Osteoblast (primary cell): ENCODE measurements at places on chromosomes 5 and 9. TPM values are rescaled to one million over a fixed set of nuclear protein-coding genes. Genes with fewer than 3 reads are reported as not detected.
A peak's percentile ranks its signal among the peaks of the same experiment; 100 is the strongest.

Gene PALM2AKAP2
- total RNA-seq, result 19.4 and 25.3 TPM in 2 replicates

Gene CYLC2
- total RNA-seq, result not detected in 2 replicates

Gene TAF11L10
- total RNA-seq, result not detected in 2 replicates

Gene TMEM267
- 17.4 and 18.6 TPM in 2 replicates for total RNA-seq

Gene RGMB
- total RNA-seq, result 70.9 and 81.3 TPM in 2 replicates

Gene OLFM1
- under 0.01 and 0.29 TPM in 2 replicates for total RNA-seq

Gene GRXCR2
- total RNA-seq, result not detected in 2 replicates

Gene TTC23L
- total RNA-seq, result 0.29 TPM in 1 of 2 replicates, not detected in the other

Gene PAEP
- not detected in 2 replicates for total RNA-seq

DNA sequence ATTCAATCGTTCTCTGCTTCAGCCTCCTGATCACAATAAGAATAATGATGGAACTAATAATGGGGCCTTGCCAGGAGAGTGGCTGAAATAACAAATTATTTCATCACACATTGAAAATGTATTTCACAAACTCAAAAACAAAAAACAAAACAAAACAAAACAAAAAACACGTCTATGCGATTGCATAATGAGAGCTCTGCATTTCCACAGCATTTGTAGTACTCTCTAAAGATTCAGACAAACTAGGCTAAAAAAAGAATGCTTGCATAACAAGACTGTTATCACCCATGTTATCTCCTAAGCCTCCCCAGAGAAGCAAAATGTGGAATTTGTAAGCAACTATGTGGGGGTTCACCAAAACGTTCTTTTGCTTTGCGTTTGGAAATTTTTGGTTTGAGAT lies 48.1 kb downstream of the PRELID2 start:
- no peak overlapping the region for H3K27ac ChIP-seq
- no peaks in the 10 kb centered on the region for H3K36me3 ChIP-seq
- no peak overlapping the region for H3K4me3 ChIP-seq
- H3K27me3 ChIP-seq, result no peaks in the 10 kb centered on the region

GRCh38 chr5:5473226-5473625 lies 50.7 kb downstream of the ICE1 start:
- H3K4me1 ChIP-seq, result peaks cover 5% of the 10 kb centered on the region
- H3K27me3 ChIP-seq, result no peaks in the 10 kb centered on the region
- DNase-seq, result peak; percentile 77
- H3K36me3 ChIP-seq, result peaks cover 15% of the 10 kb centered on the region
- H3K27ac ChIP-seq, result peak overlapping the region; percentile 4

GRCh38 chr5:131363811-131364506 lies 100.1 kb downstream of the CDC42SE2 start:
- DNase-seq, result no peak
- H3K4me1 ChIP-seq, result no peaks in the 10 kb centered on the region
- H3K36me3 ChIP-seq, result no peaks in the 10 kb centered on the region
- no peaks in the 10 kb centered on the region for H3K27me3 ChIP-seq
- no peak overlapping the region for H3K4me3 ChIP-seq

GRCh38 chr9:136880651-136881050 lies 5.7 kb upstream of the TRAF2 start:
- H3K4me1 ChIP-seq, result peaks cover 14% of the 10 kb centered on the region
- H3K27me3 ChIP-seq, result no peaks in the 10 kb centered on the region
- no peak overlapping the region for H3K4me3 ChIP-seq
- DNase-seq, result peak; percentile 39
- H3K27ac ChIP-seq, result no peak overlapping the region
- H3K36me3 ChIP-seq, result no peaks in the 10 kb centered on the region

- H3K27me3 ChIP-seq, result no peaks in the 10 kb centered on the region
- H3K4me3 ChIP-seq, result no peak overlapping the region
- H3K36me3 ChIP-seq, result no peaks in the 10 kb centered on the region
- peaks cover 58% of the 10 kb centered on the region for H3K4me1 ChIP-seq
Observed at GRCh38 chr5:173457482-173457881, 129.3 kb upstream of the STC2 start.

GRCh38 chr9:93141771-93142483 lies 7.9 kb upstream of the NINJ1 start:
- no peak overlapping the region for H3K4me3 ChIP-seq
- no peaks in the 10 kb centered on the region for H3K36me3 ChIP-seq
- H3K4me1 ChIP-seq, result no peaks in the 10 kb centered on the region
- peak; percentile 79 for DNase-seq

DNA sequence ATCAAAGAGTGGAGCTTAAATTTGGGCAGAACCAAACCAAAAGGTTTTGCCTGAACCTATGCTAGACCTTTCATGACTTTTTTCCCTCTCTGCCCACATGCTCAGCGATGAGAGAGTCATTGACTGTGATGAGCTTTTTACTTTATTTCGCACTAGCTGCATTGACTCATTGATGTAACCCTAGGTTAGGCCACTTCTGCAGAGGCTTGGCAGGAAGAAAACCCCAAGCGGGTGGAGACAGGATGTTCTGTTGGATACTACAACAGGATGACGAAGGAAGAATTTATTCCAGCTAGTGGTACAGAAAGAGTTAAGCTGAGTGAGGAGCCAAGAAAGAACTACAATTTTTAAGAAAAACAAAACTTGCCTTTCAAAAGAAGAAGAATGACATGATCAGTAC lies 18.4 kb downstream of the AGXT2 start:
- DNase-seq, result peak; percentile 71
- H3K4me3 ChIP-seq, result no peak overlapping the region
- H3K27ac ChIP-seq, result peak overlapping the region; percentile 17
- peaks cover 8% of the 10 kb centered on the region for H3K27me3 ChIP-seq

DNA sequence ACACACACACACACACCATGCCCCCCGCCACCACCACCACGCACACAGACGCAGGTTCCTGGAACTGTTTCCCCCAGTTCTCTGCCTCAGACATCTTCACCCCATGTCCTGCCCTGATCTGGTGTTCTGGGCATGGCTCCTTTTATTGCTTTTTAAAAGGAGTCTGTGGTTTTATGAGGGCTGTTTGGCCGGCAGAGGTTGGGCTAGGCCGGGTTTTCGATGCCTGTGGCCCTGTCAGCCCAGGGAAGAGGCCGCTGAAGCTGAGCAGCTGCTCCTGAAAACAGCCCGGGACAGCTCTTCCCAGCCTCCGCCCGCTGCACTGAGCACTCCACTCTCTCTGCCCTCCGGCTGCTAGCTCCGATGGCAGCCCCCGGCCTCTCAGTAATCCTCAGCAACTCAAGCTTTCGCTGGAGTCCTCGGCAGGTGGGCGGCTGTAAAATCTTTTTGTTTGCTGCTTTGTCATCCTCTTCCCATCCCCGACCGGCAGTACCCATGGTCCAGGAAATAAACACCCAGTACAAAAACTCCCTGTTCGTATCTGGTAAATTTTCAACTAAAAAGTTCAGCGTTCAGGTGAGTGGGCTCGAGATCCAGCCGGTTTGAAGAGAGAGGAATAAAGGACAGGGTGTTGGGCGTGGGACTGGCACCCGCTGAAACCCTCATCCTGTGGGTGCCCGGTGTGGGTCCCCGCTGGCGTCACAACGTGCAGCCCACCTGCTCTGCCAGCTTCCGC lies 103.0 kb upstream of the ERCC6L2 start:
- no peaks in the 10 kb centered on the region for H3K36me3 ChIP-seq
- peak; percentile 88 for DNase-seq
- peaks cover 22% of the 10 kb centered on the region for H3K4me1 ChIP-seq
- no peak overlapping the region for H3K27ac ChIP-seq
- peak overlapping the region; percentile 49 for H3K4me3 ChIP-seq

GRCh38 chr9:88462191-88462590 lies 72.8 kb upstream of the NXNL2 start:
- DNase-seq, result no peak
- H3K4me3 ChIP-seq, result no peak overlapping the region
- H3K36me3 ChIP-seq, result peaks cover 22% of the 10 kb centered on the region
- peak overlapping the region; percentile 4 for H3K27ac ChIP-seq

GRCh38 chr9:98249771-98250170 lies 5.7 kb downstream of the TBC1D2 start:
- H3K4me1 ChIP-seq, result peaks cover 70% of the 10 kb centered on the region
- peaks cover 40% of the 10 kb centered on the region for H3K36me3 ChIP-seq
- peak overlapping the region; percentile 97 for H3K27ac ChIP-seq

- DNase-seq, result peak; percentile 70
- H3K4me3 ChIP-seq, result no peak overlapping the region
- H3K36me3 ChIP-seq, result no peaks in the 10 kb centered on the region
- no peak overlapping the region for H3K27ac ChIP-seq
- H3K4me1 ChIP-seq, result no peaks in the 10 kb centered on the region
- peaks cover 8% of the 10 kb centered on the region for H3K27me3 ChIP-seq
Observed at GRCh38 chr9:98134702-98135557, 15.9 kb upstream of the TRIM14 start.

GRCh38 chr9:104971511-104971910 lies 43.6 kb upstream of the ABCA1 start:
- peaks cover 20% of the 10 kb centered on the region for H3K4me1 ChIP-seq
- no peaks in the 10 kb centered on the region for H3K27me3 ChIP-seq
- H3K4me3 ChIP-seq, result no peak overlapping the region
- no peaks in the 10 kb centered on the region for H3K36me3 ChIP-seq

DNA sequence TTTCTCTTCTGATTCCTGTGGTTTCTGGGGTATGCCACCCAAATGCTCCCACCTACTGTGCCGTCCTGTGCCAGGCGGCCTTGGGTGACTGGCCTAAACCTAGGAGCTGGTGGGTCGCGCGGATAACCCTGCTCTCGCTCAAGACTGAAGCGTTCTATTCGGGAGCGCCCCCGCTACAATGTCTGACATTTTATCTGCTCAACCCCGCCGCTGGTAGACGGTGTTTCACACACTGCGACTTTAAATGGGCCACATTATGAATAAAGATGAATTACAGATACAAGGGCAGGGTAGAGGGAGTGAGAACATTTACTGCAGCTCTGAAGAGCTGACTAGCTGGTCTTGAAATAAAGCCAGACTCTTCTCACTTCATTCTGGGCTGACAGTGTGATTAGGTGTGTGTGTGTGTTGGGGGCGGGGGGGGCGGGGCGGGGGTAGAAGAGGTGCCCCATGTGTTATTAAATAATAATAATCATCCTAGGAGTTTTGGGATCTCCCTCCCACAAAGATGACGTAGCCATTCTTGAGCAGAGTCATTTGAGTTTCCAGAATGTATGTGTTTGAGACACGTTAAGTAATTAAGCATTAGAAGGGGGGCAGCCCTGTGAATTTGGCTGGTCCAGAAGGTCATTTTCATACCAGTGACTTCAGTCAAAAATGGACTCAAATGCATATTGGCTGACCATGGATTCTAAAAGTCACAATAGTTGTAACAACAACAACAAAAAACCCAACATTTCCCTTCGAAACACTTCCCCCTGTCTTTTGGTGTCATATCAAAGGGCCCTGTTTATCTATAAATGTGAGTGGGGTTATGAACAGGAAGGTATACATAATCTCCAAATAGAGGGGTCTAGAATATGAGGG lies 1.0 kb upstream of the PTCH1 start:
- peaks cover 16% of the 10 kb centered on the region for H3K27me3 ChIP-seq
- no peak for DNase-seq
- H3K4me1 ChIP-seq, result peaks cover 14% of the 10 kb centered on the region
- no peaks in the 10 kb centered on the region for H3K36me3 ChIP-seq

- H3K4me1 ChIP-seq, result peaks cover 39% of the 10 kb centered on the region
- peaks cover 11% of the 10 kb centered on the region for H3K36me3 ChIP-seq
- DNase-seq, result peak; percentile 88
Observed at GRCh38 chr5:84383816-84384603, 670 bp downstream of the EDIL3 start.

GRCh38 chr5:91850031-91850430 lies 466.9 kb upstream of the ARRDC3 start:
- no peaks in the 10 kb centered on the region for H3K36me3 ChIP-seq
- no peak overlapping the region for H3K4me3 ChIP-seq
- H3K27ac ChIP-seq, result no peak overlapping the region
- no peaks in the 10 kb centered on the region for H3K27me3 ChIP-seq

GRCh38 chr9:35844628-35845270 lies 15.7 kb downstream of the TMEM8B start:
- H3K4me3 ChIP-seq, result no peak overlapping the region
- no peaks in the 10 kb centered on the region for H3K27me3 ChIP-seq
- peak overlapping the region; percentile 62 for H3K27ac ChIP-seq
- H3K36me3 ChIP-seq, result peaks cover under 1% of the 10 kb centered on the region

DNA sequence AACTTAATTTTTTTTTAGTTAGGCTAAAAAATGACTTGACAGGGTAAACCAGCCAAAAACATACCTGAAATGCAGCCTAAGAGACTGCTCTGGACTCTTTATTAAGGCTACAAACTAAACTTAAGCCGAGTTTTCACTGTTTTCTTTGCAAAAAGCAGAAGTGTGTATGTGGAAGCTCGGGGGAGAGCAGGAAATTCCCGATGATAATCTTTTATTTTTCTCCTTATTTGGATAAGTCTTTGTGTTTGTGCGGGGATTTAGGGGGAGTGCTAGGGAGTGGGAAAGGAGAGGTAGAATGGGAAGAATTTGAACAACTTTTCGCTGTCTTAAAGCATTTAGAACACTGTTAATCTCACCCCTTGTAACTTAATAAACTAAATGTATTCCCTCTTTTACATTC lies 30.7 kb upstream of the GPR21 start:
- peaks cover 4% of the 10 kb centered on the region for H3K36me3 ChIP-seq
- H3K4me3 ChIP-seq, result no peak overlapping the region
- peak overlapping the region; percentile 65 for H3K27ac ChIP-seq
- no peak for DNase-seq

DNA sequence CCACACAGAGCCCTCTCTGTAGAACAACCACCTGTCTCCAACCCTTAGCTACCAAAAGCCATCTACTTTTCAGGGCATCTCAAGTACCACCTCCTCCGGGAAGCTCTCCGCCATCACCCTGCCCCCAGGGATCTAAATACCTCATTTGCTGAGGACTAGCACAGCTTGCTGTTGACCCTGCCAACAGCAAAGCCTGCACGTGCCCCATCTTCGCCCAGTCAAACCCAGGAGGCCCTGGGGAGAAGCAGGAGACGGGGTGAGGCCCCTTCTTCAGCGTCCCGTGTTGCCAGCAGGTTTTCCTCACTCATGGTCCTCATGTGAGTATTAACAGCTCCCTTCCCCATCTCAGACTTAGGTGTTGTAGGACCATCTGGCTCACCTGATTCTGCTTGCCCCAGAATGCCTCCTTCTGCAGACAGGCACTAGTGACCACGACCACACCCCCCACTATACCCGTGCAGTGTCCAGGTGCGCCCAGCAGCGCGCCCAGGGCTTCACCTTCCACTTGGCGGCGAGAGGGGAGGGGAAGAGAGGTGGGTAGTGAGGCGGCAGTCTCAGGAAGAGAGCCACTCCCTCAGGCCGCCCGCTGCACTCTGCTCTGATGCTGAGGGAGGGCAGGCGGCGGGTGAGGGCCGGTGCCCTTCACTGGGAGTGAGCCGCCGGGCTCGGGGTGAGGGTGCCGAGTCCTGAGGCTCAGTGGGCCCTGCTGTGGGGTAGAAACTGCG lies 11.1 kb downstream of the VAV2 start:
- H3K27ac ChIP-seq, result no peak overlapping the region
- H3K4me3 ChIP-seq, result no peak overlapping the region
- H3K4me1 ChIP-seq, result no peaks in the 10 kb centered on the region
- H3K27me3 ChIP-seq, result no peaks in the 10 kb centered on the region
